ENCODE measurements at places on chromosomes 1 and 21. TPM values are rescaled to one million over a fixed set of nuclear protein-coding genes. Genes with fewer than 3 reads are reported as not detected.
A peak's percentile ranks its signal among the peaks of the same experiment; 100 is the strongest.

The NBL1 gene
- 234 TPM for polyA plus RNA-seq

GRCh38 chr1:22259551-22260282 is 116.8 kb upstream of the WNT4 start:
- DNase-seq = no peak

DNA sequence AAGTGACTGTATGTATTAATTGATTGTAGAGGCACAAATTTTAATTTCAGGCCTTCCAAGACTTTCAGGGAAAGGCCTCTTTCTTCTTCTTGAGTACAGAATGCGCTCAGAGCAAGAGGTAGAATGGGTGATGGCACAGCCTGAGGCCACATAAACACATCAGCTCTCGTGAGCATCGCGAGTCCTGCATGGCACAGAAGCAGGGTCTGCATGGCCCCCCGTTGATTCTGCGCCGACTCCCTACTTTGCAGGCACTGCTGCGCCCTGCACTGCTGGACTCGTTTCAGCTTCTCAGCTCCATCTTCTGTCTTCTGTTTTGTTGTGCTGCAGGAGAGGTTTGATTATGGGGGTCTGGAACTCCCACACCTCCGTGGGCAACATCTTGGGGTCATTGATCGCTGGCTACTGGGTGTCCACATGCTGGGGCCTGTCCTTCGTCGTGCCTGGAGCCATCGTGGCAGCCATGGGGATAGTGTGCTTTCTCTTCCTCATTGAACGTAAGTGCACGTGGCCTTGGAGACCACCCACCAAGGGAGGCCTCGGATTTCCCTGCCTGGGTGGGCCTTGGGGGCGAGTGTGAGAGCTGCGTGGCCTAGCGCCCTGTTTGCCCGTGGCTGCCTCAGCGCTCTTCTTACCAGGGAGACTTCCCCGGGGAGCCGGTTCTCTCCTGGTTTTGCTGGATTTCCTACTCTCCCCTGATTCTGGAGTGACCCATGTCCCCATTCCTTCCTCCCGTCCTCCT is 29.6 kb downstream of the SLC37A1 start:
- DNase-seq = no peak

The TRIM58 gene
- polyA plus RNA-seq = 0.09 TPM

DNA sequence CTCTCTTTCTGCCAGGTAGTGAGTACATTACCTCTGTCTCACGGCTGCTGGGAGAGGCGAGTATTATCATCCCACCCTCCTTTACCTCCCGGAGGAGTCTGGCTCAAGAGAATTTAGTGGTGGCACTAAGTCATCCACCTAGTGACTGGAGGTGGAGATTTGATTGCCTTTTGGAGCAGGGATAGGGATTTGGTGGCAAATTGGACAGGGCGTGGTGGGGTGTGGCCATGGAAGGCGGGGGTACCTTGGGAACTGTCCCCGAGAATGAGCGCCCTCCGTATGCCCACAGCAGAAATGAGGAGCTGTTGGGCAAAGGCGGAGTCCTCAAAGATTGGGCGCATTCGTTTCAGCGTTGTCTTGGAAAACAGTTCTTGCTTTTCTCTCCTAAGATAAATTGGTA is 32.1 kb upstream of the HMGN1 start:
- DNase-seq = no peak

GRCh38 chr1:38285807-38286530 is 239.4 kb upstream of the POU3F1 start:
- no peak for DNase-seq

The OR14A16 gene
- polyA plus RNA-seq = not detected

- DNase-seq = peak; percentile 37
These were observed 8.2 kb downstream of the SYTL1 start for GRCh38 chr1:27349784-27350662.

DNA sequence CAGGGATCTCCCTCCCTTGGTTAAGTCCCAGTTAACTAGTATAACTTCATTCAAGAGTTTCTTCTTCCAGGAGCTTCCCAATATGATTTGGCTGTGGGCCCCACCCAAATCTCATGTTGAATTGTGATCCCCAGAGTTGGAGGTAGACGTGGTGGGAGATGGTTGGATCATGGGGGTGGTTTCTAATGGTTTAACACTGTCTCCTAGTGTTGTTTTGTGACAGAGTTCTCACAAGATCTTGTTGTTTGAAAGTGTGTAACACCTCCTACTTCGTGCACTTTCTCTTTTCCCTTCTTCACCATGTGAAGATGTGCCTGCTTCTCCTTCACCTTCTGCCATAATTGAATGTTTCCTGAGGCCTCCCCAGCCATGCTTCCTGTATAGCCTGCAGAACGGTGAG is 251.8 kb upstream of the FGGY start:
- DNase-seq = no peak

DNA sequence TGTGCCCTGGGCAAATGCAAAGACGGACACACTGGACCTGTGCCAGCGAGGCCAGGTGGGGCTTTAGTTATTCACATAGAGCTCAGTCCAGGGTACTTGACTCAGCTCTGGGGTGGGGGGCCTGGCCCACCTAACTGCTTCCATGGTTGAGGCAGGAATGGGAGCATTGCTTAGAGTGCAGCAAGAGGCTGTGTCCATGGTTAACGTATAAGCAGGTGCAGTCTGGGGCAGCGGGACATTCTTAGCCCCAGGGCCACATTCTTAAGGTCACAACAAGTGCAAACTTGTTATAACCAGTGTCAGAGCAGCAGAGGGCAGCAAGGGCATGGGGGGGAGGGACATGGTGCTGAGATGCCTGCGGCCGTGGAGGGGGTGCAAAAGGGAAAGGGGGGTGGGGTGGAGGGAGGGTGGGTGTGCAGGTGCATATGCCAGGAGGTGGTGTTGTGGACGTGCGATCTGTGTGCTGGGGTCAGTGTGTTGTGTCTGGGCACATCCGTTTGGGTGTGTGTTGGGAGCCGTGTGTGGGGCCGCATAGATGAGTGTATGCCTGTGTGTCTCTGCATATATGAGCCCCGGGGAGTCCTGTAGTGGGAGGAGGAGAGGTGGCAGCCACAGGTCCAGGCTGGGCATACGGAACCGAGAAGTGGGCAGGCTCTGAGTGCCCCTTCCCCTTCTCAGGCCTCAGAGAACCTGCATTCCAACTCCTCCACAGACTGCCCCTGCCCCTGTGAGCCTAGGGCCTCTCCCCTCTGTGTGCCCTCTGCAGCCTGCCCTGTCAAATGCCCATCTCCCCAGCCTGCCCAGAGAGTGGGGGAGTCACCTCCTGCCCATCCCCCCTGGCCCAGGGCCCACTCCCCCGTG is 8.4 kb downstream of the KCNJ10 start:
- DNase-seq = no peak

DNA sequence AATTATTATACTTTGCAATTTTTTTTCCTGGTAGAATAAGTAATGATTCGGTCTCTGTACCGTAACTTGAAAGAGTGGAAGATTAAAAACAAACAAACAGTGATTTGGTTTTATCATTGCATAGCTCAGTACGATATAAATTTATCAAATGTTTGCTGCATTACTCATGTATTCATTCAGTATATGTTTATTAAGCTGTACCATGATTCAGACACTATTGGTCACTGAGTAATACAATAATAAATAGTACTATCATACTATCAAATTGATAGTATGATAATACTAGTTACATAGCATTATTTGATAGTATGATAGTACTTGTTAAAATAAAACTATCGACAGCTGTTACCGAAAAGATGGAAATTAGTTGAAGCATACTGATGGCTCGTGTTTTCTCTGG is 12.1 kb downstream of the CENPF start:
- peak; percentile 2 for DNase-seq

The FCER1G gene
- polyA plus RNA-seq = 0.66 TPM

DNA sequence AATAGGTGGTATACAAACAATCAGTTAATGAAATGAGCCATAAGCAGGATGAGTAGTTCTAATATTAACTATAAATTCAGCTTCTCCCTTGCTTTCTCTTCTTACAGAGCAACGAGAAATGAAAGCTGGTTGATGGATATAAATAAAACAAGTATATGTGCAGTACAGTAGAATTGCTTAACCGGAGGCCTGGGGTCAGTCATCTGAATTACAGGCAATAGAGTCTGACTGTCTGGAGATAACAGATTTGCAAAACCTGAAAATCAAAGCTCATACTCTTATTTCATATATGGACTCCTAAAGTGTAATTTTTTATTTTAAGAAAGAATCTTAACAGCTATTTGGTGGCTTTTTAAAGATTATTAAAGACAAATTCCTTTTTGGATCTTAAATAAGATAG is 43.1 kb upstream of the SGIP1 start:
- DNase-seq = no peak

DNA sequence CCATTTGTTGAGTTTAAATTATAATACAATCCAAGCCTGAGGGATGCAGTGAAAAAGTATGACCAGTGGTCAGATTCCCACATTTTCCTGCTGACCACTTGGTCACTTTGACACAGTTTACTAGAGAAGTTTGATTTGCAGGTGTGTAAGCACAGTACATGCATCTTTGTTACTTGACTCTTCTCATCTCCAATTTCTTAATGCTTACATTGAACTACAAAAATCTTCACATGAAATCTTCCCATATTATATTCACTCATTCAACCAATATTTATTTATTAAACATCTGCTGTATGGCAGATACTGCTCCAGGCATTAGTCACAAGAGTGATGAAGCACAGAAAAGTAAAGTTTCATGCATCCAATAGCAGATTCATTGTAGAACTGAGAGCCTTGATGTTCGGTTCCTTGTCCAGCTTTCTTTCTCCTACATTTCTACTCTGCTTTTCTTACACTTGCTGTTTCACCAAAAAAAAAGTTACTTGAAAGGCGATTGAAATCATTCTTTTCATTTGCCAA is 211.7 kb downstream of the NFIA start:
- DNase-seq = no peak

The NPR1 gene
- 0.02 TPM for polyA plus RNA-seq

The SYT11 gene
- polyA plus RNA-seq = 44.8 TPM

DNA sequence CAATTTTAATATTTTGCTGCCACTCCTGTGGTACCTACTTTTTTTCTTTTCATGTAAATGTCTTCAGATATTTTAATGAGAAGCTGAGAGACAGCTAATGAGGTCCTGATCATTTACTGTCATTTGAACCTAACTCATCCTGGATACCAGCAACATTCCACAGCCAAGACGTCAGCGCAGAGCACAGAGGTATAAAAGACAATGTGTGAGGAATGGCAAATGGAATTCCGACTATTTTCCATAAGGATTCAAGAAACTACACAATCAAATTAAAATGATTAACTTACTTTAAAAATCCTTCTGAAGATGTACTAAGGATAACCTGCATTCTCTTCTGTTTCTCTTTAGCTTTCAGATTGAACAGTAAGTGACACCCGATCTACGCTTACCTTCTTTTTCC is 38.8 kb downstream of the HEATR1 start:
- no peak for DNase-seq

DNA sequence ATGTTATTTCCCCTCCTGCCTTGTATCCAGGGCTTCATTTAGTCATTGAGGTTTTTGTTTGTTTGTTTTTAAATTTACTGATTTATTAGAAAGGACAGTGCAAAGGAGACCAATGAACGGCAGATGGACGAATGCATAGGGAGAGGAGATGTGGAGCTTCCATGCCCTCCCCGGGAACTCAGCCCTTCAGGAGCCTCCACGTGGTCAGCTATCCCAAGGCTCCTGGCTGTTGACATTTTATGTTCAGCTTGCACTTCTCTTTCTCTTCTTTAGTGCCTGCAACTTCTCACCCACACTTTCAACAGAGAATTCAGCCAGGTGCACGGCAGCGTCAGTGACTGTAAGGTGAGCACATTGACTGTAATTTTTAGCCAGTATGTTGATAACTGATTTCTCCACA is 30.7 kb upstream of the PGD start:
- no peak for DNase-seq

DNA sequence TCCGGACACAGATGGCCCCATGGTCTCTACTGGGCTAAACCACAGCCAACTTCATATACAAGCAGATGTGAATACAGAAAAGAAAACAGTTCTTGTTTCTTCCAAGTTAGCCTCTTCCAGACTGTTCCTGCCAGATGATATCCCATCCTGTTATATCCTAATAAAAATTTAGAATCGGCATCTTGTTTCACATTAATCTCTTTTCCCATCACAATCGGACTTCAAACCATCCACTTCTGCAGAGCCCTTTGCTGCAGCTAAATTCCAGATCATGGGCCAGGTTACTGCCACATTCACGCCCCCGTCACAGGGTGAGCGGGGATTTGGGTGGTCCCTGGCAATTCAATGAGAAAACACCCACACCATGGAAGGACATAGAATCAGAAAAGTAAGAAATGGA is 57.2 kb downstream of the NPHP4 start:
- no peak for DNase-seq

GRCh38 chr1:119859647-119860046 is 36.7 kb downstream of the ADAM30 start:
- peak; percentile 41 for DNase-seq

The FAM78B gene
- polyA plus RNA-seq = 0.05 TPM

The SLC6A17 gene
- polyA plus RNA-seq = 0.02 TPM

- no peak for DNase-seq
These were observed 120.1 kb upstream of the RUNX3 start for GRCh38 chr1:25050165-25050564.

- no peak for DNase-seq
These were observed 54.0 kb upstream of the ACTL8 start for GRCh38 chr1:17700945-17701810.

The PRAMEF5 gene
- not detected for polyA plus RNA-seq

GRCh38 chr1:70057500-70057899 is 147.9 kb downstream of the LRRC40 start:
- no peak for DNase-seq

All from AG04450 (cell line).